Posterior cingulate gyrus (tissue), 11 donors: ENCODE measurements at places on chromosomes 4 and X.

- no peak for DNase-seq
These were observed 698 bp downstream of the AFF1 start for GRCh38 chr4:86935566-86935852.

GRCh38 chr4:16859031-16859430 is 39.4 kb downstream of the LDB2 start:
- no peak for DNase-seq

DNA sequence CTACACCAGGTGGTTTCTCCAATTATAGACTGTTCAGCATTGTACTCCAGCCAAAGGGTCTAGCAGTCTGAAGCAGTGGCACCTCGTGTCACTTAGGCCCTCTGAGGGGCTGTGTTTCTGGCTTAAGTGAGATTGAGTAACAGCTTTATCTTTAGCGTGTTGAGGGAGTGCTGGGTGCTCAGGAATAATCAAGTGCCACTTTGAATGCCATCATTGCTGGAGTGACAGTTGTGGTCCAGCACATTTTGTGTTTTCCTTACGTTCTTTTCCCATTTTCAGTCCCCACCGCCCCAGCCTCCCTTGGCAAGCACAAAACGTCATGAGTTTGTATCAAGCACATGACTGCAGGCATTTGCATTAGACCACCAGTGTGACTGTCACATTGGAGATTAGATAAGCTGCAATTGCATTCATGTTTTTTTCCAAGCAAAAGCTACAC is 58.7 kb downstream of the FNIP2 start:
- DNase-seq: no peak

GRCh38 chr4:130028552-130028951 is 932.6 kb downstream of the C4orf33 start:
- no peak for DNase-seq

DNA sequence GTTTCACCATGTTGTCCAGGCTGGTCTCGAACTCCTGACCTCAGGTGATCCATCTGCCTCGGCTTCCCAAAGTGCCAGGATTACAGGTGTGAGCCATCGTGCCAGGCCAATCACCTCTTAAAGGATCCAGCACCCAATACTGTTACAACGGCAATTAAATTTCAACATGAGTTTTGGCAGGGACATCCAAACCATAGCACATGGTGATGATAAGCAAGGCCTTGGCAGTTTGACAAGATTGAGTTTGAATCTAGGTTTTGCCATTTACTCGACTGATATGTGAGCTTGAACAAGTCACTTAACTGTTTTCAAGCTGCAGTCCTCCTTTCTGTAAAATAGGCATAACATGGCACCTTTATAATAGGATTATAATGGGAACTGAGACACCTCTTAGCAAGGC is 84.1 kb downstream of the GPR82 start:
- no peak for DNase-seq
